Activated CD4-positive, alpha-beta T cell treated with anti-CD3 and anti-CD28 coated beads, Interleukin-2, amount 10 ng/mL, durations not matched to agents 24 days and 14 days (primary cell): ENCODE measurements at places on chromosomes 3 and 15.

GRCh38 chr15:75186044-75186443 lies 15.6 kb upstream of the C15orf39 start:
- H3K36me3 ChIP-seq: no peaks in the 10 kb centered on the region
- DNase-seq: no peak
- H3K27me3 ChIP-seq: peaks cover 14% of the 10 kb centered on the region
- H3K4me3 ChIP-seq: no peak overlapping the region
- H3K4me1 ChIP-seq: peaks cover 9% of the 10 kb centered on the region

DNA sequence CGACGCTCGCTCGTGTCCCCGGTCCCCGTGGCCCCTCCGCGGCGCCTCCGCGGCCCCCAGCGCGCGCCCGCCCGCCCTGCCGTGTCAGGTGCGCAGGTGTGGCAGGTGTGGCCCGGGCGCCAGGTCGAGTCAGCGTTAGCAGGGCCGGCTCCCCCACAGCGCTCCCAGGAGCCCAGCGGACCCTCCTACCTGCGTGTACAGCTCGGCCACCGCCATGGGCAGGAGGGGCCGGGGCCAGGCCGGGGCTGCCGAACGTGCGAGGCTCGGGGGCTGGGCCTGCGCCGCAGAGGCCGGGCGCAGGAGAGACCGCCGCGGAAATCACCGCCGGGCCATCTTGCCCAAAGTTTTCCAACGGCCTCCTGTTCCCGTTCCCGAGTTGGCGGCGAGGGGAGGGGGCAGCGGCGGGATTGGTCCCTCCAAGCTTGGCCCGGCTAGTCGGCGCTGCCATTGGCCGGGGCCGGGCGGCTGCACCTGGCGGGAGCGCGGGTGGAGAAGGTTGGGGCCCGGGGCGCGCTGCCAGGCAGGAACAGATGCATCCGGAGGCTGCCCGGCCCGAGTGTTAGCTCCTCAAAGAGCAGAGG lies at the start of gene MYO5C:
MYO5C (minus strand) TSS at position 384 of the 581 bp plus-strand sequence; CDS start at position 216, 168 bp downstream.
- H3K36me3 ChIP-seq: no peaks in the 10 kb centered on the region
- H3K4me3 ChIP-seq: peak within 1 kb of the TSS; percentile 43
- peak; percentile 61 for DNase-seq
- peaks cover 14% of the 10 kb centered on the region for H3K4me1 ChIP-seq
- H3K27ac ChIP-seq: no peak within 1 kb of the TSS
- H3K27me3 ChIP-seq: peaks cover 56% of the 10 kb centered on the region

- H3K4me3 ChIP-seq: no peak overlapping the region
- no peaks in the 10 kb centered on the region for H3K4me1 ChIP-seq
Measured at GRCh38 chr3:140296796-140297352, 361.9 kb downstream of the CLSTN2 start.

GRCh38 chr3:114318295-114318694 lies 24.5 kb downstream of the TIGIT start:
- no peaks in the 10 kb centered on the region for H3K27me3 ChIP-seq
- peaks cover 3% of the 10 kb centered on the region for H3K36me3 ChIP-seq
- no peak overlapping the region for H3K4me3 ChIP-seq

- H3K4me1 ChIP-seq: no peaks in the 10 kb centered on the region
- no peaks in the 10 kb centered on the region for H3K36me3 ChIP-seq
- H3K4me3 ChIP-seq: no peak overlapping the region
- DNase-seq: no peak
- no peak overlapping the region for H3K27ac ChIP-seq
Measured at GRCh38 chr15:95760508-95760907, 570.0 kb upstream of the NR2F2 start.

DNA sequence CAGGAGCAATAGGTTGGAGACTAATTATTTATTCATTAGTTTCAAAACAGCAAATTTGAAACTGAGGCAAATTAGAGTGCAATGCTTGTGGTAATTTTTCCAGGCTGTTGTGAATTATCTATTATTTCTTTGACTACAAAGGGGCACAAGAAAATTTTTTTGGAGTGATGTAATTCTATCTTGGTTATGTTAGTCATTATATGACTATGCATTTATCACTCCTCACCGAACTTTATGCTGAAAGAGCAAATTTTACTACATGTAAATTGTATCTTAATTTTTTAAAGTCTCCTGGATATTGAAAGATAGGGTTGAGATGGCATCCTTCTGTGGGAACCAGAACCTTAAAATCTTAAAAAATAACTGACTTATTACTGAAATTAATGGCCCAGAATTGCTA lies 320.0 kb upstream of the ROBO1 start:
- H3K27ac ChIP-seq: no peak overlapping the region
- no peak overlapping the region for H3K4me3 ChIP-seq
- H3K36me3 ChIP-seq: no peaks in the 10 kb centered on the region
- no peak for DNase-seq

DNA sequence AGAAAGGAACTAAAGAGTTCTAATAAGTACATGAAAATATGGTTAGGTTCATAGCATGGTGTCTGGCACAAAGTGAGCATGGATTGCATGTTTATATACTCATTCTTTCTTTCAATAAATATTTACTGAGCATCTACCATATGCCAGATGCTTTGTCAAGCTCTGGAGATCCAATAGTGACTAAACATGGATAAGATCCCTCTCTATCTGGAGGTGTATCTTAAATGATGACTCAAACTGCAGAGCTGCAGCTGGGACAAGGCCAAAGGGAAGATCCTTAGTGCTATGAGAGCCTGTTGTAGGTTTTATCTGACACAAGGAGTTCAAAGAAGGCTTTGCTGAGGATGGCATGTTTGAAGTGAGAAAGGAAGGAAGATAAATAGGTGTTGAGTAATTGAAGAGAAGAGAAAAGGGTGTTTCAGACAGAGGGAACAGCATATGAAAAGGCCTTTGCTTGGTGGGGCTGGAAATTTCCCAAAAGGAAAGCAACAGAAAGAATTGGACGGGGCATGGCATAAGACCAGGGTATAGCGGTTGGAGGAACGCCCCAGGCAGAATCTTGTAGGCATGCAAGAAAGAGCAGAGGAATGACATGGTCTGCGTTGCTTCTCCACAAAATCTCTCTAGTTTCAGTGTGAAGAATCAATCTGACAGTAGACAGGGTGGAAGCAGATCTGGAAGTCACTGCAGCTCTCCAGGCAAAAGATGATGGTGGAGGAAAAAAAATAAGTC lies 239.9 kb upstream of the LRTM1 start:
- no peaks in the 10 kb centered on the region for H3K4me1 ChIP-seq
- H3K4me3 ChIP-seq: no peak overlapping the region
- H3K27ac ChIP-seq: no peak overlapping the region
- no peaks in the 10 kb centered on the region for H3K36me3 ChIP-seq
- H3K27me3 ChIP-seq: no peaks in the 10 kb centered on the region

- H3K4me1 ChIP-seq: no peaks in the 10 kb centered on the region
- H3K4me3 ChIP-seq: no peak overlapping the region
- DNase-seq: no peak
- no peaks in the 10 kb centered on the region for H3K36me3 ChIP-seq
- no peak overlapping the region for H3K27ac ChIP-seq
Measured at GRCh38 chr3:64958199-64958843, 270.5 kb upstream of the ADAMTS9 start.

DNA sequence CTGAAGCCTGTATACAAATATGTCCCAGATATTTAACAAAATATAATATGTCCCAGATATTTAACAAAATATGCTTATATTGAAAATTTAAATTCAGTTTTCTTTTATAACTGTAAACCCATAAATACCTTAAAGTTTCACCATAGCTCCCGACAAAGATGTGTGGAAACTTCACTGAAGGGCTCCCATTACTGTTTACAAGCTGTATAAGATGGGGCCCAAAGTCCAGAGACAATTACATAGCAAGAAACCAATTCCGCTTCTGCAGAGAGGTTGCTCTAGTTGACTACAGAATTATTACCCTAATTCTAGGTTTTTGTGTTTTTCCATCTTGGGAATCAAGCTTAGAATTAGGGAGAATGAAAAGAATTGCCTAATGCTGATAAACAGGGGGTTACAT lies 102.6 kb upstream of the EPHA6 start:
- H3K4me3 ChIP-seq: no peak overlapping the region
- no peaks in the 10 kb centered on the region for H3K4me1 ChIP-seq
- H3K27me3 ChIP-seq: no peaks in the 10 kb centered on the region
- no peak overlapping the region for H3K27ac ChIP-seq
- DNase-seq: no peak

DNA sequence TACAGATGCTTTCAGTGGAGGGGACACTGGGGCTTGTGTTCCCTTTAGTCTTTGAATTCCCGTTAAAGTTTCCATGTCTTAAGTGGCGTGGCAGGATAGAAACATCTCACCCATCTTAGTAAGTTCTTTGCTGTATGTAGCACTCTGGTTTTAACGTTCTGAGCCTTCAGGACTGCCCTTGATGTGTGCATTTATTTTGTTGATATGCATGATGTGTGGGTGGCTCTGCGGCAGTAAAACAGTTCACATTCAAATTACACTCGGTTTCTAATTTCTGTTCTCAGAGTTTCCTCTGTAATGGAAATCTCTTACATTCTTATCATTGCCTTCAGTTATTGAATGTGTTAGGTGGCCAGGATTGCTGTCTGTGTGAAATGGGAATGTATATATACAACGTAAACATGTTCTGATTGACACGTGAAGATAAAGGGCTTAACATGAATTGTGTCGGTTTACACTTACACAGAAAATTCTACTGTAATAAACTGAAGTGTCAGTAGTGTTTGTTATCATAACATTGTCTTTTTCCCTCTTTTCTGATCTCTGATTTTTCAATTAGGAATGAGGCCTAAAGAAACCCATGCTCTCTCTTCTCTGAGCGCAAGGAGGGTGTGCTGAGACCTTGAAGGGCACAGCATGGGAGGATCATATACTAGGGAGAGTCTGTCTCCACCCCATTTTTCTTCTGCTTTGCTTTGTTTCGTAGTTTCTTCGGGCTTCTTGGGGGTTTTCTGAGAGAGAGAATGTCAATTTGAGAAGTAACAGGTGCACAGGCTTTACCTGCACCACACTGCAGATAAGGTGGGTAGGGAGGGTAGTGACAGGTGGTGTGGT lies 51.5 kb downstream of the IGF1R start:
- H3K27ac ChIP-seq: peak overlapping the region; percentile 79
- peaks cover 37% of the 10 kb centered on the region for H3K4me1 ChIP-seq
- no peaks in the 10 kb centered on the region for H3K27me3 ChIP-seq
- no peaks in the 10 kb centered on the region for H3K36me3 ChIP-seq
- peak overlapping the region; percentile 48 for H3K4me3 ChIP-seq

GRCh38 chr3:69119681-69120080 lies 2.7 kb downstream of the LMOD3 start:
- no peak overlapping the region for H3K4me3 ChIP-seq
- peaks cover 5% of the 10 kb centered on the region for H3K27me3 ChIP-seq
- no peak for DNase-seq
- peaks cover 4% of the 10 kb centered on the region for H3K4me1 ChIP-seq
- H3K36me3 ChIP-seq: no peaks in the 10 kb centered on the region
- H3K27ac ChIP-seq: no peak overlapping the region

- H3K27me3 ChIP-seq: no peaks in the 10 kb centered on the region
- H3K4me3 ChIP-seq: no peak overlapping the region
- no peak for DNase-seq
Measured at GRCh38 chr3:4656626-4657328, 163.6 kb downstream of the ITPR1 start.

- peaks cover 6% of the 10 kb centered on the region for H3K27me3 ChIP-seq
- H3K4me1 ChIP-seq: no peaks in the 10 kb centered on the region
- H3K4me3 ChIP-seq: no peak overlapping the region
- no peak for DNase-seq
- H3K27ac ChIP-seq: no peak overlapping the region
- H3K36me3 ChIP-seq: no peaks in the 10 kb centered on the region
Measured at GRCh38 chr3:136042608-136043221, 77.2 kb downstream of the PPP2R3A start.

- H3K36me3 ChIP-seq: peaks cover 50% of the 10 kb centered on the region
- peaks cover 31% of the 10 kb centered on the region for H3K4me1 ChIP-seq
- DNase-seq: no peak
- no peak overlapping the region for H3K27ac ChIP-seq
Measured at GRCh38 chr3:125032683-125033082, 23.1 kb downstream of the HEG1 start.

GRCh38 chr3:15538345-15538744 lies 16.8 kb upstream of the COLQ start:
- no peak for DNase-seq
- H3K4me3 ChIP-seq: peak overlapping the region; percentile 2
- H3K27ac ChIP-seq: peak overlapping the region; percentile 30
- H3K36me3 ChIP-seq: peaks cover 13% of the 10 kb centered on the region

DNA sequence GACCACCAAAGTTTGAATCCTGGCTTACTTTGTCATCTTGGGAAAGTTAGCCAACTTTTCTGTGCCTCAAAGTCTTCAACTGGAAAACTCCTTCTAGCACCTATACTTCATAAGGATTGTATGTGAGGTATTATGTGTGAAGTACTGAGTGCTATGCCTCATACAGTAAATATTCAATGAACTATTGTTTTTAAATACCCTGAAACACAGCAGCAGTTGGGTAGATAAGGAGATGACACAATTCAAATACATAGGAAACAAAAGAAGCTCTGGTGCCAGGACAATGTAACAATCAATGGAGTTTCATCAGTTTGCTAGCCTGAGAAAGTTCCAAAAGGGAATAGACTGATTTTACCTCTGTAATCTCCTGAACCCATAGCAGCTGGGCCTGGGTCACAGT lies 43.3 kb downstream of the TUBGCP4 start:
- no peaks in the 10 kb centered on the region for H3K27me3 ChIP-seq
- H3K27ac ChIP-seq: no peak overlapping the region
- H3K4me3 ChIP-seq: no peak overlapping the region
- H3K4me1 ChIP-seq: no peaks in the 10 kb centered on the region
- peaks cover 48% of the 10 kb centered on the region for H3K36me3 ChIP-seq
- no peak for DNase-seq

DNA sequence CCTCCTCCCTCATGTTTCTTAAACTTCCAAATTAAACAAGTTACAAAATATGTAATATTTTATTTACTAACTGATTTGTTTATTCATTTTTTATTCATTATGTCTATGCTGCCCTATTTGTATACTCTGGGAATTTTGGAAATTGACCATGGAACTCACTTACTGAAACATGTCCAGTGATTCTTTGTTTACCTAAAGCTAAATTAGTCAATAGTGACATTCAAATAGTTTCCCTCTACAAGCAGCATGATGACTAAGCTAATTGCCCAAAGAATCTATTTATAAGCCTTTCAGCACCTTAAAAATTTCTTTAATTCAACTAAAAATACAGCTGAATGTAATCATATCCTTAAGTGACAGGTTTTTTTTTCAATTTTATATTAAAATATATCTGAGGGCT lies 437.7 kb downstream of the SI start:
- no peaks in the 10 kb centered on the region for H3K27me3 ChIP-seq
- H3K4me3 ChIP-seq: no peak overlapping the region
- no peak overlapping the region for H3K27ac ChIP-seq
- H3K4me1 ChIP-seq: no peaks in the 10 kb centered on the region

GRCh38 chr3:156536524-156537316 lies 18.2 kb downstream of the SSR3 start:
- peaks cover 6% of the 10 kb centered on the region for H3K4me1 ChIP-seq
- DNase-seq: no peak
- H3K27me3 ChIP-seq: no peaks in the 10 kb centered on the region
